ENCODE measurements at places on chromosomes 11 and 22. TPM values are rescaled to one million over a fixed set of nuclear protein-coding genes. Genes with fewer than 3 reads are reported as not detected.

The OR51I1 gene
- polyA plus RNA-seq, result not detected

The SMIM35 gene
- not detected for polyA plus RNA-seq

The OR51B4 gene
- not detected for polyA plus RNA-seq

The CD248 gene
- polyA plus RNA-seq, result 35.7 TPM

The UBTFL1 gene
- polyA plus RNA-seq, result not detected

The ZBTB16 gene
- polyA plus RNA-seq, result 1.5 TPM
